T-helper 1 cell treated with Interleukin-12 subunit alpha and Interleukin-12 subunit beta and Interleukin-4 antibody, amounts not matched to agents 30 ng/mL and 1 ng/mL, for 36 hours (primary cell): ENCODE measurements at places on chromosomes 1 and 21. TPM values are rescaled to one million over a fixed set of nuclear protein-coding genes. Genes with fewer than 3 reads are reported as not detected.

The AZIN2 gene
- 5.1 and 5.5 TPM in 2 replicates for total RNA-seq

The SLC37A1 gene
- total RNA-seq, result 13.7 and 14.3 TPM in 2 replicates

The ASCL5 gene
- not detected in 2 replicates for total RNA-seq

The PIAS3 gene
- total RNA-seq, result 25.5 and 27.3 TPM in 2 replicates

The S100A7 gene
- total RNA-seq, result not detected in 2 replicates

The MYOM3 gene
- total RNA-seq, result not detected in 2 replicates

The SELENBP1 gene
- total RNA-seq, result not detected in 2 replicates

The AMY1A gene
- total RNA-seq, result not detected in 2 replicates

The APCS gene
- not detected in 2 replicates for total RNA-seq

The WNT4 gene
- total RNA-seq, result not detected in 2 replicates

The TAS1R1 gene
- total RNA-seq, result not detected in 2 replicates

The GBP4 gene
- 147 and 150 TPM in 2 replicates for total RNA-seq

The SAMD11 gene
- not detected in 2 replicates for total RNA-seq
